Activated naive CD4-positive, alpha-beta T cell (primary cell): ENCODE measurements at places on chromosomes 11 and 22.

- DNase-seq, result no peak
These were observed 123.0 kb downstream of the SGSM3 start for GRCh38 chr22:40493441-40493840.

DNA sequence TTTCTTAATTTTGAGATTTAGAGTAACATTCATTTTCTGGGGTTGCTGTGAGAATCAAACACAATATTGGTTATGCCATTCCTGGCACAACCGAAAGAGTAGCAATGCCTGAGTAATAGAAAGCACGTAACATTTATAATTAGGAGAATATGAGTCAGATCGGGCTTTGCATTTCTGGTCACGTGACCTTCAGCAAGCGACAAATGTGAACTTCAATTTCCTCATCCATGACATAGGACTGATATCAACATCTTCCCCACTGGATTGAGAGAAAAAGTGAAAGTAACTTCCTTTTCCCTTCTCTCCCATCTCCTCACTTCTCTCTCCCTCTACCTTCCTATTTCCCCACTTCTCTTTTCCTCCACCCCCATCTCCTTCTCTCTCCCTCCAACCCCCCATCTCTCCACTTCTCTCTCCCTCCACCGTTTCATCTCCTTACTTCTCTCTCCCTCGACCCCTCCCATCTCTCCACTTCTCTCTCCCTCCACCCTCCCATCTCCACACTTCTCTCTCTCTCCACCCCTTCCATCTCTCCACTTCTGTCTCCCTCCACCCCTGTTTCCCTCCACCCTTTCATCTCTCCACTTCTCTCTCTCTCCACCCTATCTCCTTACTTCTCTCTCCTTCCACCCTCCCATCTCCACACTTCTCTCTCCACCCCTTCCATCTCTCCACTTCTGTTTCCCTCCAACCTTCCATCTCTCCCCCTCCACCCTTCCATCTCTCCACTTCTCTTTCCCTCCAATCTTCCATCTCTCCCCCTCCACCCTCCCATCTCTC is 33.5 kb upstream of the CAT start:
- no peak for DNase-seq

- DNase-seq, result no peak
These were observed 37.0 kb downstream of the AMPD3 start for GRCh38 chr11:10492084-10492483.

DNA sequence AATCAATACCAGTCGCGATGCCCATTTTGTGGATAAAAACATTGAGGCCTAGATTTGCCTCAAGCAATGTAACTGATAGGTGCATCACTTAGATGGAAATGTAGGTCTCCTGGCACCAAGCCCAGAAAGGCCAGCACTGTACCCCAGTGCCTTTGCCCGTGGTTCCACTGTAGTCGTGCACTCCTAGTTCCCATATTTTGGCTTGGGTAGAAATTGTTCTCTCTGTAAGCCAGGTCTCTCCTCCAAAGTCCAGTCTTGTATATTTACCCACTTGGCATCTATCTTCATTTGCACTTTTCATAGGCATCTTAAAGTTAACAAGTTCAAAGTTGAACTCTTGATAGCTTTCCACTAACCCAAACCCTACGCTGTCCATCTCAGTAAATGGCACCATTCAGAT is 41.6 kb upstream of the DMC1 start:
- no peak for DNase-seq

DNA sequence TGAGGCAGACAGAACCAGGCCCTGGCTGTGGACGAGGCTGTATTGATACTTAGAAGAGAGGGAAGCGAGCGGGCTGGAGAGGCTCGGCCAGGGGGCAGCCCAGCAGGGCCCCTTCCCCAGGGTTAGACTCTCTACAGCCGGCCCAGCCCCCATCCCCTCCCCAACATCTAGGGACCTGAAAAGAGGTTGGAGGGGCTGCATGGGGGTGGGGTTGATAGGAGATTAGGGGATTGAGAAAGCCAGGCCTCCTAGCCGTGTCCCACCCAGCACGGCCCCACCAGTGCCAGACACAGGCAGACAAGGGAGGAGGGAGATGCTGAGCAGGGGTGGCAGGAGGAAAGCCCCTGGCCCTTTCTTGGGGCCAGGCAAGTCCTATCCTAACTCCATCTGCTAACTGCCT is 5.7 kb downstream of the LSP1 start:
- no peak for DNase-seq

- no peak for DNase-seq
These were observed 52.9 kb downstream of the FZD4 start for GRCh38 chr11:86902345-86902744.

DNA sequence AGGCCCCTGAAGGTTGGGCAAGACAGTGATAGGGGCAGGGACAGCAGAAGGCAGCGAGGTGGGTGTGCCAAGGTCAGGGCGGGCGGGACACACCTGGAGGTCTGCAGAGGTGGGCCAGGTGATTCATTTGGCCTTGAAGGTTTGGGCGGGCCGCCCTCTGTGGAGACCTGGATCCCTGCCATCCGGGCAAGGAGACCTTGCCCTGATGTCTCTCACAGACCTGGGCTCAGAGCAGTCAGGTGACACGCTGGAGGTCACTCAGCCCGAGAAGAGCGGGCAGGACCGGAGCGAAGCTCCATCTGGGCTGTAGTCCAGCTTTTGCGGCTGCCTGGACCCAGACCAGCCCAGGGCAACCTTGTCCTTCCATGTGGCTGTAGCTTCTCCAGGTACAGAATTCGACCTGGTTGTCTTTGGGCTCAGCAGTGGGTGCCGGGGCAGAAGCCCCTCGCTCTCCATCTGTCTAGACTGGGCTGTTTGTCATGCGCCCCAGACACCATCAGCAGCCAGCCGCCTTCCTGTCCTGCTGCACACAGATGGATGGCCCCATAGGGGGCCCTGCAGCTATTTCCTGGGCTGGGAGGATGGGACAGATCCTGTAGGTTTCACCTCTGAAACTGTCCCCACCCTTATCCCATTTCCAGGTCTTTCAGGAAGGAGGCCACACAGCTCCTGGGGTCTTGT is 3.1 kb downstream of the MRGPRG start:
- no peak for DNase-seq

DNA sequence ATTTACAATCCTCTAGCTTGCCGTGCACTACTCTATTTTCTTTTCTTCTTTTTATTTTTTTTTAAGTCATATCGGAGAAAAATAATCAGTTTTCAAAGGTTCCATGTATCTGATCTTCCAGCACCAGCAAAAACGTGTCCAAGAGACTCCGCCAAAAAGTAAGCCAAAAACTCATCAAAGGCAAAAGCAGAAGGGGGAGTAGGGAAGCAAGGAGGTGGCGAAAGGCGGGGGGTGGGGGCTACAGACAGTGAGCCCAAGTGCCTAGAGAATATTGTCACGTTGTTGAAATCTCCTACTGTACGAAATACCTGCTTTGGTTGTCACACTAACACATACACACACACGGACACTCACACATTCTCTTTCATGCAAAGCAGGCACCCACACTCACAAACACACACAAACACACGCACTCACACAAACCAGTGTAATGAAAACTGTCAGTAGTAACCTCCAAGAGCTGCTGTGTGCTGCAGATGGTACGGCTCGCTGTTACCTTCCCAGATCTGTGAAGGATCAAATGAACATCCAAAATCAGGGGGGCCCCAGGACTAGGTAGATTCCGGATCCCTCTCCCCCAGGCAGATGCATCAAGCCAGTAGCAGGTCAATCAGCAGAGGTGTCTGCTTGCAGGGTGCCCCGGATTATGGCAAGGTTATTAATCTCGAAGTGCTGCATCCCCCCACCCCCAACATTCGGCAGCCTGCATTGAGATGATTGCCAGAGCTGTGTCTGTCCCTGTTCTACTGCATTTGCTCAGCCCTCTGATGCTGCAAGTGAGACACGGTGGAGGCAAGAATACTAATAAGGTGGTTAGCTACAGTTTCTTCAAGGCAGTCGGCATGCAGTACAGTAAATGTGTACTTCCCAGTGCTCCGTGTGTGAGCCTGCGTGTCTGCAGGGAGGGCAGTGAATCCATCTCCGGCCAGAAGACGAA is at the start of gene LRRC4C:
LRRC4C (minus strand) TSS at position 188 of the 937 bp plus-strand sequence.
- DNase-seq, result no peak

DNA sequence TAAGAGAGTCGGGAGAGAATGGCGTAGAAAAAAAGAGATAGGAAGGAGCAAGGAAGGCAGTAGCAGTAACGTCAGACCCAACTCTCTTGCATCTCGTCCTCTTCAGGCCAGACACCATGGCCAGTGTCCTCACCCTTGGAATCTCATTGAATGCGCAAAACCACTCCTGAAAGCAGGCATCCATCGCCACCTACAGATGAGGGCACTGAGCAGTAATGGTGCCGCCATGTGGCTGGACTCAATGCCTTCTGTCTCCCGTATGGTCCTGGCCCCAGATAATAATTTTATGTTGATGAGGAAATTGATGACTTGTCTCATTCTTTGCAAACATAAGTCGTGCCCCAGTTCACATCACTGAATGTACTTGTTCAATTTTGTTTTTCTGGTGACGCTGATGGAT is 17.8 kb upstream of the ALX4 start:
- no peak for DNase-seq

- DNase-seq, result no peak
These were observed 7.0 kb upstream of the SLC1A2 start for GRCh38 chr11:35426351-35426750.

GRCh38 chr11:15473954-15474837 is 359.5 kb downstream of the INSC start:
- DNase-seq, result no peak

DNA sequence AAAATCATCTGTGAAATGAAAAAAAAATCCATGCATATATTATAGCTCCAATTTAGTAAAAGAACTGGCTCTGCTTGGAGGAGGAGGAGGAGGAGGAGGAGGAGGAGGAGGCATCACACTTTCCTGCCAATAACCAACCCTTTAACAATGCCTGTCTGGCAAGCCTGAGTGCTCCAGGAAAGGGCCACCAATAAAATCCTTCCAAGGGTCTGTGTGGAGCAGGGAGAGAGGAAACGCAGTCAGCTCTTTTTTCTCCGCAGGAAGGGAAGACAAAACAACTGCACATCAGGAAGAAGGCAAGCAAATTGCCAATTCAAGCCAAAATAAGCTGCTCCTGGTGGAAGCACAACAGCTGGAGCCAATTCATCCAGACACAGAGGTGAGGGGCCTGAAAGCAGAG is 139.0 kb downstream of the KCNC1 start:
- no peak for DNase-seq

DNA sequence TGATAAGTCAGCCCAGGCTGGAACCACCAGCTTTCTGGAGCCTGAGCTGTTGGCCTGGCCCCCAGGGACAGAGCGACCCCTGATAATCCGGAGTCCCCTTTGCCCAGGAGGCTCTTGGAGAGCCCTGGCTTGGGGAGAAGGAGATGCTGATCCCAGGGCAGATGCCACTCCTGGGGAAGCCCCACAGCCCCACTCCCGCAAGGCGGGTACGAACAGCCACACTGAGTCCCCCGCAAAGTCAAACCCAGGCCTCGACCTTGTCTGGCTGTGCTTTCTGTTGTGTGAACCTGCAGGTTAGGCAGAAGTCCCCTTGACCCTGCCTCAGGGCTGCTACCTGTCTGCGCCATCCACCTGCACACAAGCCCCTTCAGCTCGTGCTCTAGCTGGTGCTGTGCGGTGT is 108.0 kb downstream of the KCNQ1OT1 start:
- DNase-seq, result no peak

DNA sequence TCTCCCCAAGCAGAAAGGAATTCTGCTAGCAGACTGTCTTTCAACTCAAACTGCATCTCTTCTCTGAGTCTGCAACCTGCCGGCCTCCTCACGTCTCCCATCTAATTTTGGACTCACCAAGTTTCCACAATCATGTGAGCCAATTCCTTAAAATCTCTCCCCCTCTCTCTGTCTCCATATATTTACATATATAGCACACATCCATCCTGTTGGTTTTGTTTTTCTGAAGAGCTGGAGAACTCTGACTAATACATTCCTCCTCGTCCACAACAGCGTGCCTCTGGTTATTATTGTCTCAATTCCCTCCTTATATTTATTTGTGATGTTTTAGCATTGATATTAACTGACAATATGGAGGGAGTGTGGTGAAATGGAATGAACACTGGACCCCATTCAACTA is 29.6 kb upstream of the FJX1 start:
- DNase-seq, result no peak
